ENCODE measurements at places on chromosomes 6 and 20.

- no peak for DNase-seq
Measured at GRCh38 chr20:23147647-23147963, 61.5 kb upstream of the CD93 start.

DNA sequence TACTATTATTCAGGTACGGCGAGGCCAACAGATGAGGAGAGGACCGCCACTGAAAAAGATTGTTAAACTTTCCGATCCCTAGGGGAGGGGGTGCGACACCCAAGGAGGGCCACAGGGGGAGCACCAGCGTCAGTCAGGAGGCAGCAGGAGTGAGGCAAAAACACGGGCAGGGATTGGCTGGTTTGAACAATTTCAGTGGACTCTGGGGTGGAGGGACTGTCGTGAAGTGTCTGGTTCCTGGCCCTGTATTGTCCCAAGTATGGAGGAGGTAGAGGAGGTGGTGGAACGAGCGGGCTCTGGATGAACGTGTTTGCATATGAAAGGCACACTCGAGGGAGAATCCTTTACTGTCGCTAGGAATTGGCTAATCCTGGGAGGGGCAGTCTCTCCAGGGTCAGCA lies 32.5 kb upstream of the MCUR1 start:
- no peak for DNase-seq

DNA sequence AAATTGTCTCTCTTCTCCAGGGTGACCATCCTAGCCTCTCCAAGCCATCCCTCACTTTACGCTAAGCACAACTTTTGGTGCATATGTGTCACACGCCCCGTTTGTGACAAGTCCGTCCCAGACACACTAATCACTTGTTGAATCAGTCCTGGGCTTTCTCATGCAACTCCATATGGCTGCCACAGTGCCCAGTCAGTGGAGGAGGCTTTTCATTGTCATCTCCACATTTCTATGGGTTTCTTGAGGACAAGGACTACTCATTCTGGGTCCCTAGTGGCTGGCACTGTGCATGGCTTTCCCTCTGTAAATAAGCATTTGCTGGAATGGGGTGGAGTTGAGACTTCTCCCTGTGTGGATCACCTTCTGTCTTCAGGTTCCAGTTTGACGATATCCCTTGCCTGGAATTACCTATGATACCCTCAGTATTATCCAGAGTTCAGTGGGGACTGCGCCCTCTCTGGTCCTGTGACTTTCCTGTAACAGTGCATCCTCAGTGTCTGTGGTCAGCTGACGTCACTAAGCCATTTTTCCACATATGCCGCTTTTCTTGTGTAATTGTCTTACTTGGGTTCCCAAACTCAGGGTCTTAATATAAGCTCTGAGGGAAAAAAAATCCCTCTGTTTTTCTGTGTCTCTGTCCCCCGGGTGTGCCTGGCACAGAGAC lies 59.8 kb upstream of the MYL9 start:
- no peak for DNase-seq

DNA sequence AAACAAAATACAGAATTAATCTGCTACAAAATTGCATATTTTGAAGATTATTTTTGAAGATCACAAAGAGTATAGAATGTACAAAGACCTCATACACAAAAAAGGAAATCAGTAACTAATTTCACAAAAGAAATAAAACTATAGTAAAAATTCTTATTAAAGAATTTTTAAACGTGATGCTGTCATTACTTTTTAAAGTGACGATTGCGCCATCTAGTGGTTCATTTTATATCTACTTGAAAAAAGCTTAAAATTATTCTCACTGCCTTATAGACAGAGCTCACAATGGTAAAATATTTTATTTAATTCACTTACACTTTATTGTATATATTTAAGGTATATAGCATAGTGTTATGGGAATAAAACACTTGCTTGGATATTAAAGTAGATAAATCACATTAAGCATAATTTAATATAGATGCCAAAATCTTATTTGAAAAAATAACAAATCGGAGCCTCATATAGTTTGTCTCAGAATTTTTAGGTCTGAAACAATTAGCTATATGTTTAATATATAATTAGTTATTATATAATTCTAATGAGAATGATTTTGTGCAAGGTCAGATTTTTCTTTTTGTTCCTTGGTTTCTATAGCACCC lies 128.8 kb downstream of the PHF3 start:
- peak; percentile 62 for DNase-seq

GRCh38 chr20:12924126-12924525 lies 84.6 kb upstream of the SPTLC3 start:
- DNase-seq: no peak

GRCh38 chr20:51111290-51111689 lies 88.4 kb upstream of the KCNG1 start:
- DNase-seq: no peak

DNA sequence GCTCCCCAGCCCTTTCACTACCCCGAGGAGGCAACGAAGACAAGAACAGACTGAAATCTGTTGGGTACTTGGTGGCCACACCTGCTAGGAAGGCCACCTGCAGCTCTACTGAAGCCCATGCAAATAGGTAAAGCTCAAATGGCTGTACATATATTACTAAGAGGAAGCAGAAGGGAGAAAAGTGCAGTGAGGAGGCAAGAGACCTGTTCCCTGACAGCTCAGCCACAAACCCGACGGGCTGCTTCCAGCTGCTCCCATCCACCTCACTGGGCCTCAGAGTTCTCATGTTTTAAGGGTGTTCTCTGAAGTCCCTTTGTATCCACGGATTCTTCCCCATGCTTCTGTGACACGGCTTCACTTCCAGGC lies 24.6 kb downstream of the TRAM2 start:
- no peak for DNase-seq

GRCh38 chr6:127518191-127518709 lies 885 bp downstream of the MTCL3 start:
- no peak for DNase-seq

DNA sequence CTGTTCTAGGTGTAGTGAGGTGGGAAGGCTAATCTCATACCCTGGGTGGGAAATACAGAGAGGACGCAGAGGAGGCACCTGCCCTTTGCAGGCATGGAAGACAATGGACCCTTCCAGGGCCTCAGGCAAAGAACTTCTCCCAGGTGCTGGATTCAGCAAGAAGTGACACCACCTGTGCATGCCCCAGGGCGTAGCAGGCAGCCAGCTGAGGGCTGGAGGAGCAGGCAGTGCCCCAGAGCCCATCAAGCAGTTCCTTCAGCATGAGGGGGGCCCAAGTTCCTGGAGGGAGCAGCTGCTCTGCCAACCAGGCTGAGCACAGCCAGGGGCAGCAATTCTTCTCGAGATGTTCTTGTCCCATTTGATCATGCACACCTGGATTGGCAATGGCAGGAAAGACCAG lies 170.3 kb upstream of the PDE10A start:
- DNase-seq: no peak

- peak; percentile 38 for DNase-seq
Measured at GRCh38 chr6:20213271-20213798, 1.1 kb upstream of the MBOAT1 start.

DNA sequence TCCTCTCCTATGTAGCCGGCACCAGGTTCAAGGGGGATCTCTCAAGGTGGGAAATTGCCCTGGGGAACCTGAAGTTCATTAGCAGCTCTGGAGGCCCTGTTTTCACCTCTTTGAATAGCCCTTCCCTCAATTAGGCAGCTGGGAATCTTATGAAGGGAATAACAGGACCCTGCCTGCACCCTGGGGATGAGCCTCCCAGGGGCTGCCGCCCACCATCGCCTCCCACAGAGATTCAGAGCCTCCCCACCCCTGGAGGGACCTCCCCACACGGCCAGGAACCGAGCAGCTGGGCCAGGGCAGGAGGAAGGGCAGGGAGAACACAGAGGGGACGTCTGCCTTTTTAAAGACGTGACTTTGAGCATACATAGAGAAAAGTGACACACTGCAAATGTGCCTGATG lies 4.6 kb upstream of the EEF1A2 start:
- DNase-seq: no peak

GRCh38 chr6:132795461-132795860 lies 3.0 kb downstream of the SLC18B1 start:
- DNase-seq: no peak

- DNase-seq: no peak
Measured at GRCh38 chr6:56416247-56416646, 168.9 kb upstream of the COL21A1 start.

DNA sequence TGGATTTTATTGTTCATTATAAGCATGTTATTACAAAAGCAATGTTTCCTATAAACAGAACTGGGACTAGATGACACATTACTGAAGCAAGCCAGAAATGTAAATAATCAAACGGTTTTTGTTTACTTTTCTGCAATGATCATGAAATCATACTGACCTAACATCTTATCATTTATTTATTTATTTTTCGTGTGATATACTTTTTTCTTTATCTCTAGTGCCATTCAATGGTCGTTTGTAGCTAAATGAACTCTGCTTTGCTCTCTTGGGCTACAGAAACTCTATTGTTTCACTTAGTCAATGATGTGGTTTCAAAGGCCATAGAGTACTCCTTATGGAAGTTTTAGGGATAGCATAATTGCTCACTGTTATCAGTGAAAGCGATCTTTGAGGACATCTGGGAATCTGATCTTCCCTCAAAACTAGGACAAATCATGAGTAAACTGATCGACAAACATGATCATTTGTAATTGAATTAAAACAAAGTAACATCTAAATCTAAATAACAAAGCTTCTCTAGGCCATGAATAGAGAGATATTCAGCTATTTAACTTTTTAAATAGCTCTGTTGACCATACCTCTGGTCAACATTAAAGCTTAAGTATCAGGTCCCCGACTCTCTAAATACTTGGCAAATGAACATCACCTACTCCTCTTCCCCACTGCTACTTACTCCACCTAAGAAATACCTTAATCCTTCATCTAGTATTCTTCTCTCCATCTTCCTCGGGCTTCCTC lies 933.4 kb downstream of the TFAP2A start:
- DNase-seq: no peak

GRCh38 chr20:3927486-3928291 lies 38.5 kb downstream of the PANK2 start:
- peak; percentile 82 for DNase-seq

DNA sequence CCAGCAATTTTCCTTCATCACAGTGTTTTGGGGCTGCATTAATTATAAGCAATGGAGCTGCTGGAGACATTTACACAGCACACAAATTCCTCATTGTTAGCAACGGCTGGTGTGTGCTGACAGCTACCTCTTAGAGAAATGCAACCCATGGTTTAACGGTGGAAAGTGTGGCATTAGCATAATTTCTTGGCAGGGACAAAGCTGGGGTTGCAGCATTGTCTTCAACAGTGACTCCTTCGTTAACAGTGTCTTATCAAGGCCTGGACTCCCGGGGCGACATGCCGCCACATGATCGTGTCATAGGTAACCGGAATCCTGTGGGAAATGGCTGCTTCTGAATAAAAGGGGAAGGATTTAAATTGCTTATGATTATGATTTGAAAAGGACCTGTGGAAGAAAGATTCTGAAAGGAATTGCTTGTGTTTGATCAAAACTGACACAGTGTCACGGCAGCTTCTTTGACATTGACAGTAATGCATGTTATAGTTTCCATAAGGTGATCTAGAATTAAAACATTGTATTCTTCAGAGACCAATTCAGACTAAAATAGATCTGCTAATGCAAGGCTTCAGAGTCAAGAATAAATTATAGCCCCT lies 128.0 kb downstream of the UST start:
- DNase-seq: no peak

DNA sequence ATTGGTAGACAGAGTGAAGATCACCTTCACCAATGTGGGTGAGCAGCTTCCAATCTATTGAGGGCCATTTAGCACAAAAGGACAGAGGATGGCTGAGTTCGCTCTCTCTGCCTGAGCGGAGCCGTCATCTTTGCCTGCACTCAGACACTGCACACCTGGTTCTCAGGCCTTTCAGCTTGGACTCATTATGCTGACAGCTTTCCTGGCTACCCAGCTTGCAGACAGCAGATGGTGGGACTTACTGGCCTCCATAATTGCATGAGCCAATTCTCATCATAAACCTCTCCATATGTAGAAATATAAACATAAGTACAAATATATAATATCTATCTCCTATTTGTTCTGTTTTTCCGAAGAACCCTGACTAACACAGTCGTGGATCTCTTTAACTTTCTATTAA lies 13.7 kb downstream of the TBXT start:
- DNase-seq: no peak

GRCh38 chr6:156686301-156686994 lies 90.7 kb upstream of the ARID1B start:
- peak; percentile 63 for DNase-seq

- DNase-seq: no peak
Measured at GRCh38 chr20:32365564-32365963, 7.4 kb downstream of the ASXL1 start.

GRCh38 chr6:29709188-29709587 lies 14.0 kb upstream of the HLA-F start:
- no peak for DNase-seq

DNA sequence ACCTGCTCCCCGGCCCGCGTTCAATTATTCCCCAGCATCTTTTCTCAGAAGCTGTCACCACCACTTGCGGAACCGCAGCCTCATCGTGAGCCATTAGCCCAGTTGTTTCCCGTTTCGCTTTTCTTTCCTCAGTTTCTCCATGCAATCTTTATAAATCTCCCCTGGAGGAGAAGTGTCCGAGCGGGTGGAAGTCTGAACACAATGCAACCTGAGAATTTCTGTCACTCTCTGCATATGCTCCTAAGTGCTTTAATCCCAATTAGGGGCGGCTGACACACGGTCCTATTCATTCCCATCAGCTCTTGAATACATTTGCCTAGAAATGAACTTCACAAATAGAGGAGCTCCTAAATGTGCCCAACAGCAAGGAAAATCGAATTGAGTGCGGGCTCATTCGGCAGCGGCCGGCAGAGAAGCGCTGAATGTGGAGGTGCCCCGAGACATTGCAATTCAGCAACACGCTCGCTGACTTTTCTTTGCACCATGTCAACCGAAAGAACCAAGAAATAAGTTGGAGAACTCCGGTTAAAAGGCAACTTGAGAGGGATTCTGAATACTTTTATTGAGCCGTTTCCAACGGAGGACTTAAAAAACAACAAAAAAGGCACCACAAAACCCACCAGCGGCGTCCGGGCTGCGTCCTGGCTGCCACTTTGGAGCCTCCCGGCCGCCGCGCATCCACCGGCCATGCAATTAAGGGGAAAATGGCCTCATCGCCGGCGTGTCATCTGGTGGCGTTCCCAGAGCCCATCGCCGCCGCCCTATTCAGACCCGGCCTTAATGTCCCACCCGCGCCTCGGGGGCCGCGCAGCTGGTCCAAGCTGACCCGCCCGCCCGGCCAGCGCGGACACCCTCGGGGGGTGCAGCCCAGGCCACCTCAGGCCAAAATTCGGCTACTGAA lies 3.9 kb upstream of the PRDM13 start:
- DNase-seq: no peak

GRCh38 chr20:49292010-49292409 lies 14.2 kb upstream of the ZNFX1 start:
- no peak for DNase-seq

- DNase-seq: no peak
Measured at GRCh38 chr6:104787305-104787704, 72.4 kb downstream of the HACE1 start.

Measured in AML-193 (cell line).